GM13977 (cell line): ENCODE measurements at places on chromosomes 2 and 18.

DNA sequence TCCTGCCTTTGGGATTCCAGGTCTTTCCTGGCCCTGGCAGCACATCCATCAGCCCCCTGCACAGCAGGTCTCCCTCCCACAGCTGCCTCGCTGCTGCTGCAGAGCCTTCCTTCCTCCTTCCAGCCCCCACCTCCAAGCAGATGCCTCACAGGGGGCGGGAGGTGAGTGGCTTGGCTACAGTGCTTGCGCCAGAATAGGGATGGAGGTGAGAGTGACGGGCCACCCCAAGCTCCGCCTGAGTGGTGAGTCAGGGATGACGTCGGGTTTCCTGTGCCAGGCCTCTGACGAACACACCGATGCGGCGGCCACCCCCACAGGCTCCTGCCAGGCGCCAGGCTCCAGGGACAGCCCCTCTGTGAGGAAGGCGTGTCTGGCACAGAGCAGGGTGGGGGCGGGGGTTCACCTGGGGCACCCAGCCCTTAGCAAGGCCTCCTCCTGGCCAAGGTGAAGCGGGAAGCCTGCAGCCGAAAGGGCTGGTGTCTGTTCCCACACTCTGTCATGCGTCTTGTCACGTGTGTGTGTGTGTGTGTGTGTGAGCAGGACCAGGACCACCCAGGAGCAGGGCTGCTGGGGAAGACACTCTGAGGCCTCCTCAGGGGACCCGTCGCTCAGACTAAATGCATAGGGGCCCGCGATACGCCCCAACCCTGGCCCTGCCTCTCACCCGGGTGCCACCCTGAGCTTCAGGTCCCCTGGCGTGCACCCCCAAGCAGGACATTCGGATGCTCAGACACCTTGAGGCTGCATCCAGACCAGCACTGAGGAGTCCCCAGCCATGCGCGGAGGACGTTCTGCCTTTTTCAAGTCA is 3.4 kb upstream of the DUSP2 start:
- peak; percentile 81 for DNase-seq

GRCh38 chr2:88818381-88818780 is 126.9 kb downstream of the RPIA start:
- no peak for DNase-seq

DNA sequence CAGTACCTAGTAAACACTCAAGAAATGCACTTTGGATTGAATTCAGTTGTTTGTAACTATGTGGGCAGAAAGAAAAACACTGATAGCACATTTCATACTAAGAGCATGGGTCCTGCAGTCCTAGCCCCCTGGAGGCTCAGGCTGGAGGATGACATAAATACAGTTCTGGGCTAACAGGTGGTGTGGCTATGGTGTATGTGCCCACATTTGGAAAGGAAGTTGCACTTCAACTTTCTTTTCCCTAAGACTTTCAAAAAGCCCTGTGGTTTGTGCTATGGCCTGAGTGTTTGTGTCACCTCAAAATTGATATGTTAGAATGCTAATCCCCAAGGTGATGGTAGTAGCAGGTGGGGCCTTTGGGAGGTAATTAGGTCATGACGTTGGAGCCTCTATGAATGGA is 218.2 kb downstream of the CDCA7 start:
- no peak for DNase-seq

- DNase-seq: no peak
These were observed 126.7 kb downstream of the PRKCE start for GRCh38 chr2:45777996-45778719.

DNA sequence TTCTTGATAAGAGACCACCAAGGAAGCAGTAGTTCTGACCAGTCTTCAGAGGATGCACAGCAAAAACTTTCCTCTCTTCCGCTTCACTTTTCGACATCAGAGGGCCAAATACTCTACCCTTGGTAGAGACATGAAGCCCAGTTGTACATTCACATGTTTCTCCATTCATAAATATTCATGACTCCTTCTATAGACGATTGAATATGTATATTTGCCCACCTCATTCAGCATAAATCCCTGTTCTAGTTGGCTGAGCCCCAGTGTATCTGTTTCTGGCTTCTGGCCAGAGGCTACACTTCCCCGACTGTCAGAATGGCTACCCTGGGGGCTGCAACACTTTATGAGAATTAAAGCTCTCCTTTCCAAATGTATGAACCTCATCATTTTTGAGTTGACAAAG is 258.5 kb downstream of the ASXL3 start:
- DNase-seq: no peak

GRCh38 chr18:78936251-78937005 is 43.2 kb upstream of the SALL3 start:
- DNase-seq: no peak

GRCh38 chr2:55063713-55064323 is 13.6 kb upstream of the RTN4 start:
- no peak for DNase-seq

- DNase-seq: no peak
These were observed 25.7 kb downstream of the TMEM177 start for GRCh38 chr2:119704670-119705120.

DNA sequence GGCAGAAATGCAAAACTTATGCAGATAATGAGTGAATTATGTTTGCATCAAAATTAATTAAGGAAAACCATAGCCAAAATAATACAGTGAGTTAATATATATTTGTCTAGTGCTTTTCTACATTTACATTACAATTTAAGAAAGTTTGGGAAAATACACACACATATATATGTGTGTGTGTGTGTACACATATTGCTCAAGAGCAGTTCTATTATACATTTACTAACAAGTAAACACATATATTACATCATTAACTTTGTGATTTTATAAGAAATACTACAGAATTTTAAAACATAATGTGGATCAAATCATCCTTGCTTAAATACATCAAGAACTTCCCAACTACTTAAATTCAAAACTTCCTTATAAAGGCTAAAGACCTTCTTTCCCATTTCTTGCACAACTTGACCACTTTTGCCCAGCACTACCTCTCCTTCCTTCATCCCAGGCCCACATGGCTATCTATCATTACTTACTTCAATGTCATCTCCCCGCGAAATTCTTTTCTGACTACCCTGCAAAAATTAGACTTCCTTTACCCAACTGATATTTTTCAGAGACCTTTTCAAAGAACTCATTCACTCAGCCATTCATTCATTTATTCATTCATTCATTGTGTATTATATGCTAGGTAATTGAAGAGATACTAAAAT is 68.4 kb downstream of the COL5A2 start:
- no peak for DNase-seq

- DNase-seq: no peak
These were observed 518 bp upstream of the NFU1 start for GRCh38 chr2:69437751-69438154.

DNA sequence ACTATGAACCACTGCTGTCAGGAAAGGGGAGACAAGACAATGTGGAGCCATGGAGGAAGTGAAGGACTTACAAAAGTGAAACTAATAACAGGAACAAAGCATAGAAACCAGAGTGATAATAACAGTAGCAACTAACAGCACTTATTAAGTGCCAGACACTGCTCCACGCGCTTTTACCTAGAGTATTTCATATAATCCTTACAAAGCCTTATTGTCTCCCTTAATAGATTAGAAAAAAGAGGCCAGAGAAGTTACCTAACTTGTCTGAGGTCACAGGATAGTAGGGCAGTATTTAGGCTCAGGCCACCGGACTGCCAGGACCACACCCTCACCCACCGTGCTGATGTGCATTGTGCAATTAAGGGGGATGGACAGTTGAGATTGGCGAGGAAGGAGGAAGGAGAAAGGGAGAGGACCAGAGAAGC is 98.6 kb upstream of the NFU1 start:
- DNase-seq: no peak

GRCh38 chr2:43399098-43399497 is 172.7 kb upstream of the ZFP36L2 start:
- no peak for DNase-seq

DNA sequence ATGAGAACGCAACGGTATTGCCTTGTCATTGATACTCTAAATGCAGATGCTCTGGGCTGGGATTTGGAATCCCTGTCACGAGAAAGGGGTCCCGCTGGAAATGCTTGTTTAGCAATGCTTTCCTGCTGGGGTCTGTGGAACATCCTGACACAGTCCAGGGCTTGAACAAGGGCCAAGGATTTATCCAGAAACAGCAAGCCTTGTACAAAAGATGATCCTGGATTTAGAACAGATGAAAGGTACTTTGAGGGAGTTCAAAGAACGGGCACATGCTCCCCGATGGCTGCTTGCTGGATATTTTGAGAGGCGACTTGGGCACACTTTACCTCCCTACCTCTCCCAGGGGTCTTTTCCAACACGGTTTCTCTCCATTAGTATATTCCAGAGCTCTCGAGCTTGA is 108.1 kb upstream of the CELF4 start:
- DNase-seq: no peak

DNA sequence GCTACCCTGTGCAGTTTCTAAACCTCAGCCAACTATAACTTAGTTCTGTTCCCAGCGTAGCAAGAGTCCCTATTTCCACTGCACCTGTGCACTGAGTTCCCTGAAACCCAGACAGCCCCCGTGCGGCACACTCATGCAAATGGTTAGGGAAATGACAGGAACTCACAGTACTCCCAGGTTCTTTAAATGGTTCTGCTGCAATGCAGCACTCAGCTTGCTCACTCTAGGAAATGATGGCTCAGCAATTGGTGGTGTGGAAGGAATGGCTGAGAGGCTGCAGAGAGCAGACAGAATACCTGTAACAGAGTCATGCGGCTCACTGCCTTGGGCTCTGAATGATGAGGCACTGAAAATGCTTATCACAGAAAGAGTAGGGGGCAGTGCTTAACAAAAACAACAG is 143.0 kb downstream of the RAD51AP2 start:
- DNase-seq: no peak

DNA sequence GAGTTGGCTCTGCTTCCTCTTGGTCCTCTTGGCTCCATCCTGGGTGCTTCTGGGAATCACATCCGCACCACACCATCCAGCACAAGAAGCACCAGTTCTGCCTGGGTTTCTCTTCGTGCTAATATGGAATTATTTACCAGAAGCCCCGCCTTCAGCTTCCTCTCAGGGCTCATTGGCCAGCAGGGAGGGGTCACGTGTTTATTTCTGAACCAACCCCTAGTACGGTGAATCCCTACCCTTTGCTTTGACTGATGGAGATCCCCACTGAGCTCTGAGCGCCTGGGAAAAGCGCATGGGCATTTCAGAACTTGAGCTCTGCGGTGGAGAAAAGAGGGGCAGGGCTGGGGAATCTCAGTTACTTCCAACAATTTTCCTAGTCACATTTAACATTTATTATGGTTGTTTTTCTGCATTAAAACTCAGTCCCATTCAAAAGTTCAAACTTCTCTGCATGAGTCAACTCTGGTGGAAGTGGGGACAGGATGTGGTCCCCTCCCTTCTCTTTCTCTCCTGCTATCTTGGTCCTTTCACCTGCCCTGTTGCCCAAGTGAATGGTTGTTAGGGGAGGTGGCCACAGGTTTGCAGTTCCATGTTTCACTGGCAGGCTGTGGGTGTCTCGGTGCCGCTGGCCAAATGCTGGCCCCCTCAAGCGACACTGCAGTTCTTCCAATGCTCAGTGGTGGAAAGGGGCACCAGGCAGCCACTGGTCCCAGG is 76.4 kb upstream of the TTC39C start:
- DNase-seq: peak; percentile 29

DNA sequence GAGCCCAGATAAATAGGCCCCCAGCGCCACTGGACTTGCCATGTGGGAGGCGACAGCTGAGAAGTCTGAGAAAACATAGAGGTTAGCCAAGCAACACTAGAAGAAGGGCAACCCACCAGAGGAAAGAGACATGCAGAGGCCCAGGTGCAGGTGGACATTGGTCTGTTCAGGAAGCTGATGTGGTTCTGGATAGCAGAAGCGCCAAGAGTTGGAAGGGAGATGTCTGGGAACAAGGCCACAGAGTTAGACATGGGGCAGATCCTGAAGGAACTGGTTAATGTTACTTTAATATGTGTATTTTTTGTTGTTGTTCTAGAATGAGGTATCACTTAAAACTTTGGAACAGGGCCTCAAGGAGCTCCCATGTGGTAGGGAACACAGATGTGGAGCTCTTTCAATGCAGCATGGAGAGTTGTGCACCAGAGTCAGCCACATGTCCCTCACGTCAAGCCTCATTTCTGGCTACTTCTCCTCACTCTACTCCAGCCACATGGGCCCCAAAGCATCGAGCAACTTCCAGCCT is 62.2 kb upstream of the PKDCC start:
- DNase-seq: no peak

DNA sequence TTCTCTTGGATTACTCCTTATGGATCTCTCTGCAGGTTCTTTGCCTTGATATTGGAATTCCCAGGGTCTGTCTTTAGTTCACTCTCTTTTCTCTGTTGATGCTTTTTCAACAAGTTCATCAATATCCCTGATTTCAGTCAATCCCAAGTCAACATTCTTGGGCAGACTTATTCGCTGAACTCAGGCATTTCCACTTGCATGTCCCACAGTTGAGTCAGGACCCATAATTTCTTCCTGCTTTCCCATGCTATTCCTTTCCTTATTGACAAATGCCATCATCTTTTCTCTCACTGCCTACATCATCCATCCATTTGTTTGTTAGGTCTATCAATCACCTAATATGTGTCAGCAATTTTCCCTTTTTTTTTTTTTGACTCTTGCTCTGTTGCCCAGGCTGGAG is 11.6 kb downstream of the GPD2 start:
- DNase-seq: no peak

GRCh38 chr18:37248281-37248680 is 317.3 kb downstream of the CELF4 start:
- no peak for DNase-seq

DNA sequence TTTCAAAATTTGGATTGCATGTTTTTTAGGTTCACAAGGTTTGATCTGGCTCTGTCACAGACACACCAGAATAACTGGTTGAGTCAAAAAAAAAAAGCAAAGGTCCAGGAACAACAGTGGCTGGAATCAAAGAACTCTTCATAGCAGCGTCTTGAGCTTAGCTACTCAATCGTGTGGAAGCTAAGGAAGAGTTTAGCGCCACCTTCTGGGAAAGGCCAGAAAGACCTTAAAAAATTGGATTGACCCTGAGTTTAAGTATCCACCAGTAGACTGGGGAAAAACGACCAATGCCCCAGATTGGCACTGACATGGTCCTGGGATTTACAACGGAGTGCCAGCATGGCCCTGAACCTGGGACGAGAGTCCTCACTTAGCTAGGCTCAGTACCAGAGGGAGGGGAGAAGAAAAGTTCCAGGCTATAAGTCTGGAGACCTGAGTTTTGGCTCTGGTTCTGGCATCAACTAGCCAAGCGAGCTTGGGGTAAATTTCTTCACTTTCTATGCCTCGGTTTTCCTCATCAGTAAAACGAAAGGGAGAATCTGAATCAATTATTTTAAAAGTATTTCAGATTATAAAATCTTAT is 71.1 kb upstream of the TFCP2L1 start:
- peak; percentile 65 for DNase-seq

DNA sequence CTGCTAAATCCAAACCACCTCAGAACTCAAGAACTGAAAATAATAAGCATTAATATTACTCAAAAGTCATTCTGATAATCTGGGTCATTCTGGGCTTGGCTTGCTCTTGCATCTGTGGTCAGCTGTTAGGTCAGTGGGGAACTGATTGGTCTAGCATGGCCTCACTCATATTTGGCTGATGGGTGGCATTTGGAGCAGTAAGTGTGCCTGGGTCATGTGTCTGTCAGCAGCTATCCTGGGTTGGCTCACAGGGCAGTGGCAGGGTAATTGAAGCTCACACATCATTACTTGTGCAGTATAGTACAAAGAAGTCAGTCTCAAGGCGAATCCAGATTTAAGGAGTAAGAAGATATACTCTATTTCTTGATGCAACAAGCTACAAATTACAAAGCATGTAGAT is 9.6 kb downstream of the RPL37A start:
- no peak for DNase-seq

GRCh38 chr2:200730960-200731359 is 80.8 kb upstream of the BZW1 start:
- DNase-seq: no peak

- DNase-seq: no peak
These were observed 77.0 kb downstream of the ARHGEF33 start for GRCh38 chr2:38966678-38967077.
